ENCODE measurements at places on chromosomes 13 and 19. TPM values are rescaled to one million over a fixed set of nuclear protein-coding genes. Genes with fewer than 3 reads are reported as not detected.

Gene U2AF1L4
- total RNA-seq, result 18.2 TPM

Gene ZNF431
- total RNA-seq, result 1.1 TPM

Gene ANGPTL4
- 34.0 TPM for total RNA-seq

Gene GDF15
- 61.3 TPM for total RNA-seq

Gene SKA3
- 2.1 TPM for total RNA-seq

Gene SLITRK6
- 2.9 TPM for total RNA-seq

Gene RNF17
- total RNA-seq, result 0.12 TPM

Gene PSG7
- not detected for total RNA-seq

Gene KLK1
- total RNA-seq, result not detected

Gene ZNF491
- total RNA-seq, result 0.58 TPM

Gene BCAM
- 29.3 TPM for total RNA-seq

Gene ENOX1
- total RNA-seq, result 13.9 TPM

Gene ZNF570
- total RNA-seq, result 2.7 TPM

Gene KLK12
- not detected for total RNA-seq

Gene SH2D3A
- not detected for total RNA-seq

Gene SULT2B1
- not detected for total RNA-seq
